Vagina (tissue), 2 donors: ENCODE measurements at places on chromosomes 11 and 22.

- DNase-seq = no peak
Observed at GRCh38 chr22:44616882-44617655, 84.9 kb upstream of the PRR5 start.

DNA sequence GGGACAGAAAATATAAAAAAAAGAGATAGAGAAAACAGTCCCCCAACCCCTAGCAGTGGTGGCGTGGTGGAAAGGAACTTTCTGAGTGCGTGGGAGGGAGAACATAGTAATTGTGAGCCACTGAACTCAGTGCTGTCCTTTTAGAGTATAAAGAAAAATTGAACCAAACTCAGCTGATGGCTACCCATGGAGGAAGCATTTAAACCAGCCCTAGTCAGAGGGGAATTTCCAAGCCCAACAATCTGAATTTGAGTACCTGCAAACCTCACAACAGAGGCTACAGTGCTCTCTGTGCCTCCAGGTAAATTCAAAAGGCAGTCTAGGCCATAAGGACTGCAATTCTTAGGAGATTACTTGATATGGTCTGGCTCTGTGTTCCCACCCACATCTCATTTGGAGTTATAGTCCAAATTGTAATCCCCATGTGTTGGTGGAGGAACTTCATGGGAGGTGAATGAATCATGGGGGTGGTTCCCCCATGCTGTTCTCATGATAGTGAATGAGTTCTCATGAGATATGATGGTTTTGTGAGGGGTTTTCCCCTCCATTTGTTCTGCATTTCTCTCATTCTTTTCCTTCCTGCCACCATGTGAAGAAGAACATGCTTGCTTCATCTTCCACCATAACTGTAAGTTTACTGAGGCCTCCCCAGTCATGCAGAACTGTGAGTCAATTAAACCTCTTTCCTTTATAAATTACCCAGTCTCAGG is 687.8 kb downstream of the FAM181B start:
- DNase-seq = no peak

GRCh38 chr11:64032050-64032449 is 3.7 kb upstream of the FLRT1 start:
- DNase-seq = no peak

DNA sequence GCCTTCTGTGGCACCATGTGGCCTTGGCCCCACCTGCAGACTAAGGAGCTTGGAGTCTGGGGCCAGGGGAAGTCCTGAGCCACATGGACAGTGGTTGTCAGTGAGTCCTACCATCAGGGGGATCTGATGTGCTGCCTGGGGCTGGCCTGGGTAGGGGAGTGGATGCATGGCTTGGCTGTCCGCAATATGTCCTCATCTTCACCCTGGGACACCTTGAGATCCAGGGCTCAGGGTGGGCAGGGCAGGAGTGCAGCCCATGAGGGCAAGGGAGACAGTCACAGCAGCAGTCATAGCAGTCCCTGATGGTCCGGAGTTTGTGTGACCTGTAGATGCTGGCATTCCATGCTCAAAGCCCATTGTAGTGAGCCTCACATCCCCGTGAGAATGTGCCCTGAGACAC is 256.8 kb upstream of the B3GAT1 start:
- no peak for DNase-seq

DNA sequence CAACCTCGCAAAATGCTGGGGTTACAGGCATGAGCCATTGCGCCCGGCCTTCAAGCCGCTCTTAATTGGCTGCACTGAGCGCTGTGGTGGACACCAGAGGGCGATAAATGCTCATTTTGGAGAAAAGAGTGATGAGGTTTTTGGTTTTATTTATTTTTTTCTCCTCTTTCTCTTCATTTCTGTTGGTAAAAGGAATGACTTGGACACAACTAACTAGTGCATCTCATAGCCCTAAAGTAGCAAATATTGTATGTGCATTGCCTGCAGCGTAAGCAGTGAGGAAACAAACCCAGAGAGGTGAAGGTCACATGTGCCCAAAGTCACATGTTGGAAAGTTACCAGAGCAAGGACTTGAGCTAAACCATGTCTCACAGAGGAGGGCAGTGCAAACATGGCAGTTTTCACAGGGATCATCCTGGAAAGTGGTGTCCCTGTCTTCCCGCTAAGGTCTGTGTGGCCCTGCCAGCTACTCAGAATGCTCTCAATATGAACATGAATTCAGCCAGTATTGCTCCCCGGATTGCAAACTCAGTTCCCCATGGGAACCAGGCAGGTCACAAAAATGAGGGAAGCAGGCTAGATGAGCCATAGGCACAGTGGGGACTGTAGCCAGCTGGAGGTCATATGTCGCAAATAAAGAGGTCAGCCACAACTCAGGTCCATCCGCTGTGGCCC is 8.6 kb upstream of the CD82 start:
- DNase-seq = no peak

- DNase-seq = no peak
Observed at GRCh38 chr11:44357711-44358110, 47.8 kb upstream of the ALX4 start.

DNA sequence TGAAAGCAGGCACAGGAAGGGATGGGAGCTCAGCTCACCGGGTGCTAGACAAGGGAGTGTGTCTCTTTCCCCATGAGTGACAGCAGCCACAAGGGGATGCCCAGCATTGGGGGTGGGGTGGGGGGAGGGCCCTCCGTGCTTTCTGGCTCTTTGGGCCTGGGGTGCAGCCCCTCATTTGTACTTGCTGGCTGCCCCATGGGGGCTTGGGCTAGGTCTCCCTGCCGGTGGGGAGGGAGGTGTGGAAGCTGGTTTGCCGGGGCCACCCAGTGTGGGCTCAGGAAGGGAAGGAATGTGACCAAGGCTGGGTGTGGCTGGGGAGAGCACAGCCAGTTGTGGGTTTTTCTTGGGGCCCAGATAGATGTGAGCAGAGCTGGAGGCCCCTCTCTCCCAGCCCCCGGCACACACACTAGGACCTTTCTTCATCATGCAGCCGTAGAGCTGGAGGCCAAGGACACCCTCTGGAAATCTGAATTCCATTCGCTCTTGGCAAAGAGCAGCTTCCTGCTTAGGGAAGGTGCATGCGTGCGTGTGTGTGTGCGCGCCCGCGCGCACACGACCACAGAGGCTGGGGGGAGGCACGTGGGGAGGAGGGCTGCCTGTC is 25.8 kb downstream of the KCNQ1OT1 start:
- DNase-seq = peak; percentile 61

GRCh38 chr22:47422736-47423135 is 660.3 kb downstream of the TBC1D22A start:
- peak; percentile 43 for DNase-seq

- no peak for DNase-seq
Observed at GRCh38 chr11:64268893-64269539, 15.4 kb downstream of the BAD start.
